ENCODE measurements at places on chromosomes 6 and 20.

DNA sequence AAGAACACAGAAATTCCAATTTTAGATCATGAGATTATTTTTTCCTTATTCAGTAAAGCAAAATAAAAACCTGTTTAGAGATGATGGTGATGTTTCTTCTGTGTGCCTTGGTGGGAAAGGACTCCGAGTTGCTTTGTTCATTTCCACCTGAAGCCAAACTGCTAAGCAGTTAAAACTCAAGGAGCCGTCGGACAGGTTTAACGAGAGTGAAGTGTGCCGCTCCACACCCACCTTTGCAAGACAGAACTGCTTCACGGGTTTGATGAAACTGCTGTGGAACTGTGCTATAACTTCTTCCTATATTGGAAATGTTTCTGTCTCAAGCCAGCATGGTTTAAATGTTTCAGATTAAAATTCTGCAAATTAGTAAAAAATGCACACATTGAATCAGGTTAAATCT, 9.2 kb upstream of the DSP start:
- no peak for DNase-seq

GRCh38 chr20:18774207-18774606, 39.4 kb upstream of the SCP2D1 start:
- DNase-seq = no peak

- DNase-seq = no peak
Observed at GRCh38 chr20:64176971-64177370, 12.7 kb downstream of the MYT1 start.

DNA sequence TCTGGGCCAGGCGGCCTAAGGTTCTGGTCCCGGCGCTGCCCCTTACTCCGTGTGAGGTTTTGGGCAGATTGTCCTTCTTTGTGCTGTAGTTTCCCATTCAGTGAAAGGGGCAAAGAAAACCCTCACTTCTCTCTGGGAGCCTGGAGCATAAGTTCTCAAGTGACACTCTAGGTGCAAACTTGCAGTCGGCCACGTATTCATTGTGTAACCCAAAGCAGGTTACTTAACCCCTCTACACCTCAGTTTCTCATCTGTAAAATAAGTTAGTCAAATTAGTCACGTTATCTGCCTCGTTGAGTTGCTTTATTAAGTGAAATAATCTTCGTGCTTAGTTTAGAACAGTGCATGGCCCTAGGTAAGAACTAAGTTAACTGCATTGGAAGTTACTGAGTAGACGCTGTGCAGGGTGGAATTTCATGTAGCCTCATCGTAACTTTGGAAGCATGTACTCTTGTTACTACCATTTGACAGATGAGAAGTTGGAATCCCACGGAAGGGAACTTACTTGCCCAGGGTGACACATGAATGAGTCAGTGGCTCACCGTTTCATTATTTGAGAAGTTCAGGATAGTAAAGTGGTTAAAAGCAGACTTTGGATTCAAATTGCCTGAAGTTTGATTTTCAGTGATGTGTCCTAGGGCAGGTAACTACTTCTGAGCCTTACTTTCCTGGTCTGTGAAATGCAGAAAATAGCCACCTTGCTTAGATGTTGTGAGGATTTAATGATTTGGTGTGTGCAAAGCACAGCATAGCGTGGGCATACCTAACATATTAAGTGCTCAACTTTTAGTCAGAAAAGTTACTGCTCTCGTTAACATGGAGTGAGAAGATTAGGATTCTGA, 556 bp upstream of the MROH8 start:
- no peak for DNase-seq

GRCh38 chr6:158396136-158396535, 83.9 kb downstream of the TULP4 start:
- no peak for DNase-seq

- DNase-seq = no peak
Observed at GRCh38 chr20:32125506-32125905, 16.0 kb downstream of the TM9SF4 start.

DNA sequence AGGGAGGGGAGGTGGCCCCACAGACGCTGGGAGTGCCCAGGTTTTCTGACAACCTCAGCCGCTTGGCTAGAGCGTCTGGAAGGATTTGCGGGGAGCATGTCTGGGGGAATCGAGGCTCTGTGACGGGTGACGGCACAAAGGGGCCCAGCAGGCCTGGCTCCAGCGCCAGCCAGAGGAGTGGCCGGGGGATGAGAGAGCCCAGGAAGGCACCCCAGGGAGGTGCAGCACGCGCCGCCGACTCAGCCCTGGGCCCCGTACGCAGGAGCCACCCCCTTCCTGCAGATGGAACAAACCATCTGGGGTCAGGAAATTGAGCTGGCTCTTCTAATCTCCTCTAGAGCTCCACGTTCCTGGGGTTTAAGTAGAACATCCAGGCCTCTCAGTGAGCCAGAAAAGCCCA, 5.9 kb upstream of the SLCO4A1 start:
- DNase-seq = no peak

DNA sequence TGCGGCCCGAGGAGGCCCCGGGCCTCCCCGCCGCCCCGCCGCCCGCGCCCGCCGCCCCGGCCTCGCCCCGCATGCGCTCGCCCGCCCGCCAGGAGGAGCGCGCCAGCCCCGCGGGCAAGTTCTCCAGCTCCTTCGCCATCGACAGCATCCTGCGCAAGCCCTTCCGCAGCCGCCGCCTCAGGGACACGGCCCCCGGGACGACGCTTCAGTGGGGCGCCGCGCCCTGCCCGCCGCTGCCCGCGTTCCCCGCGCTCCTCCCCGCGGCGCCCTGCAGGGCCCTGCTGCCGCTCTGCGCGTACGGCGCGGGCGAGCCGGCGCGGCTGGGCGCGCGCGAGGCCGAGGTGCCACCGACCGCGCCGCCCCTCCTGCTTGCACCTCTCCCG, 1.5 kb downstream of the FOXQ1 start:
- no peak for DNase-seq

DNA sequence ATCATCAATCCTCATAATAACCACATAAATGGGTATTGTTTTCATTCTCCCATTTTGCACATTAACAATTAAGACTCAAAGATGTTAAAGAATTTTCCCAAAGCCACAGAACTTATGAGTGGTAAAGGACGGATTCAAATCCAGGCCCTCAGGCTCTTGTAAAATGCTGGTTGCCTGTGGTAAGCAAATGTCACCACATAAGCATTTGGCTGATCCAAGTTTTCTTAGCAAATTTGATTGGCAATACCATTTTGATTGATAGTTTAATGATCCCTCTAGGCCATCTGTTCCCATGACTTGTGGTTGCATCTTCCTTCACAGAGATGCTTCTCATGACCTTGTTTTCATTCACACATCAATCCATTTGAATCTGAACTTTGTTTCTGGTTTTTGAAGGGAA, 252.0 kb upstream of the RIN2 start:
- DNase-seq = no peak

DNA sequence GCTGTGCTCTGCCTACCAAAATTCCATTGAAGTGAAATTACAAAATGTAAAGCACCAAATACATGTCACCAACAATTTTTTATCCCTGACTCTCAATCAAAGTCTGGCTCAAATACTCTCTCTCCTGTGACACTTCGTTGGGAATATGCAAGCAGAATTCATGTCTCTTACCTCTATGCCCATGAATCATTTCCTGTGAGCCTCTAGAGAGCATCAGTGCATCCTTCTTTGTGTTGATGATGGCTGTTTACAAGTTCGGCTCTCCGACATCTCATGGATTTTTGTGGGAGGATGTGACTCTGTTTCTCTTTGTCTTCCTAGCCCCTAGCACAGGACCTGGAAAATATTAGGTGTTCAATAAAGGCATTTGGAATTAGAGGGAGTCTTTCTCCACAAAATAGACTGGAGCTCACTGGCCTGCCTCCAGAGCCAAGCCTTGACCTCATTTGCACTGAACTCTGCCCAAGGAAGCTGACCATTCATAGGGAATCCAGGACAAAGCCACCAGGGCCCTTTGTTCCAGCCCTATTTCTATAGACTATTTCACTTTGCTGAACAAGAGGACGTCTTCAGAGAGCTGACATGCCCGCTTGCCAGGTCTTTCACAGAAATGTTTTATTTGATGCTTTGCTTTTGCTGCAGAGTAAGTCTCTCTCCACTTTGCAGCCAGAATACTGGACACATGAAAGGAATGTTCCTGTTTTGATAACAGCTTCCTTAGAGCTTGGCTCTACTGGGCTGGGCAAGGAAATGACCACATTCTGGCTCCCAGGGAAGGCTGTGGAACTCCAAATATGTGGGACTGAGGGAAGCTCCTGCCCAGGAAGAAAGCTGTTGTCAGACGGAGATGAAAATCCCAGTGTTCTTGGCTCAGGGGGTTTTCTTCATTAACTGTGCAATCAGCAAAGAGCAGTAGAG, 194.5 kb upstream of the CDYL start:
- DNase-seq = no peak

- DNase-seq = peak; percentile 14
Observed at GRCh38 chr6:129575378-129576118, 134.4 kb downstream of the ARHGAP18 start.

GRCh38 chr6:43695215-43695966, 7.8 kb upstream of the MRPS18A start:
- DNase-seq = no peak

GRCh38 chr20:17611540-17612286, 41.8 kb downstream of the DSTN start:
- DNase-seq = no peak

- no peak for DNase-seq
Observed at GRCh38 chr6:26224940-26225847, 138.0 kb downstream of the HFE start.

DNA sequence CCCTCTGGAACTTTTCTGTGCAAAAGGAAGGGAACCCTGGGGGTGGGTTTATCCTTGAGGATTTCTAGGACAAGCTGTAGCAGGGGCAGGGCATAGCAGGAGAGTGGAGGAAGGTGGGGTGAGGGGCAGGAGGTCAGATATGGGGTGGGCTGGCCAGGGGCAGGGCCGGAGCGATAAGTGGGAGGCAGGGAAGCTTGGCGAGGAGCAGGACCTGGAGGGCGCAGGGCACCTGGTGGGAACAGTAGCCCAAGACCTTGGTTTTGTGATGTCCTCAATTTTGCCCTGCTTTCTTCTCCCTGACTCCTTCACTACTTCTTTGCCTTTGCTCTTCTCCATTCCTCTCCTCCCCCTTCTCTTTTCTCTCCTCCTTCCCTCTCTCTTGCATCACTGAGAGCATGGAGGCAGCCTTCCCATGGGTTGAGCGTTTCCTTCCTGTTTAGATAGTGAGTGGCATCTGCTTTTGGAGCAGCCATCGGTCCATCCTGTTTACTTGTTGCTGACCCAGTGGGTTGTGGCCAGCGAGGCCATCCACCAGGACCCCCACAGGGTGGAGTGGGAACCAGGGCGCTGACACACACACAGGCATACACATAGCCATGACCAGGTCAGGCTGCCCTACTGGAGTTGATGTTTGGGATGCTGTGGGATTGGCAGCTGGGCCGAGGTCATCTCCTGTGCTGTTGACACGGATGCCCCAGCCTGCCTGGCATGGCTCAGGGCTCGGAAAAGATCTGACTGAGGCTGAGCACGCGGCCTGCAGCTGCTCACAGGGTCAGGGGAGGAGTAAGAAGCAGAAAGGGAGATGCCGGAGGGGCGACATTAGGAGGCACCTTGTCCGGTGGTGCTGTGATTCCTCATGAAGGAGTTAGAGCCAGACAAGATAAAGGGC, 121.0 kb upstream of the RNF24 start:
- no peak for DNase-seq

DNA sequence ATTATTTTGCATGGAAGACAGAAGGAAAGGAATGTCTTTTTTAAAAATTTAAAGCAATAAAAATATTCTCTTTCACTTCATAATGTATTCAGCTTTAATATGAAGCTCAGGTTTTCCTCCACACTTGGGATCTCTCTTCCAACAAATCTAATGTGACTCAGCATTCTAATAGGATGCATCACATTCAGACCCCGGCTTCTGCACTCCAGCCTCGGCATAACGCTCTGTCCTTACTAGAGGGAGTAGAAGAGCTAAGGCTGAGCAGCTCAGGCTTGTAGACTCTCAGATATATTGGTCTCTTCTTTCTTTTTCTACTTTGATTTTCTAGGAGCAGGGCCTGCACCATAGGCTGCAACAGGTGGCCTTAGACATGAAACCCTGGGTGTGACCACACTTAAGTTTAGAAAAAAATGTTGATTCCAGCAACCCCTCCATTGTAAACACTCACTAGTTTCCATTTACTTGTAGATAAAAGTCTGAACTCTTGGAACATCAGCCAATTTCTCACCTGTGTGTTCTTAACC, 161.7 kb downstream of the PAK5 start:
- DNase-seq = no peak

- DNase-seq = no peak
Observed at GRCh38 chr20:21270806-21271205, 32.3 kb upstream of the XRN2 start.

DNA sequence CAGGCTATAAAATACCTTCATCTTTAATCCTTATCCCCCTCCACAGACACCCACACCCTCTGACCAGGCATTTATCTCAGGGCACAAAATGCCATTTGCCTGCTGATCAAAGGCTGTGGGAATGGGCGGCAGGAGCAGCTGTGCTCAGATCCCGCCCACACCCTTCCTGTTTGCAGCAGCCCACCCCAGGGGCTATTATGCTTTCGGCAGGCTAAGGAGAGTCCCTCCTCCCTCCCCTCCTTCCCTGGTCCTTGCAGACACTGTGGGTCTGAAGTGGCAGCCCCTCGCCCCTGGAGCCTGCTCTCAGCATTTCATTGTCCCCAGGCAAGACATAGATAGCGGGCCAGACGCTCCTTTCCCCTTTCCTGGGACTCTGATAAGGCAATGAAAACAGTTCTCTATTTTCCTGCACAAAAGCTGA, 220.8 kb upstream of the HEY2 start:
- DNase-seq = no peak

DNA sequence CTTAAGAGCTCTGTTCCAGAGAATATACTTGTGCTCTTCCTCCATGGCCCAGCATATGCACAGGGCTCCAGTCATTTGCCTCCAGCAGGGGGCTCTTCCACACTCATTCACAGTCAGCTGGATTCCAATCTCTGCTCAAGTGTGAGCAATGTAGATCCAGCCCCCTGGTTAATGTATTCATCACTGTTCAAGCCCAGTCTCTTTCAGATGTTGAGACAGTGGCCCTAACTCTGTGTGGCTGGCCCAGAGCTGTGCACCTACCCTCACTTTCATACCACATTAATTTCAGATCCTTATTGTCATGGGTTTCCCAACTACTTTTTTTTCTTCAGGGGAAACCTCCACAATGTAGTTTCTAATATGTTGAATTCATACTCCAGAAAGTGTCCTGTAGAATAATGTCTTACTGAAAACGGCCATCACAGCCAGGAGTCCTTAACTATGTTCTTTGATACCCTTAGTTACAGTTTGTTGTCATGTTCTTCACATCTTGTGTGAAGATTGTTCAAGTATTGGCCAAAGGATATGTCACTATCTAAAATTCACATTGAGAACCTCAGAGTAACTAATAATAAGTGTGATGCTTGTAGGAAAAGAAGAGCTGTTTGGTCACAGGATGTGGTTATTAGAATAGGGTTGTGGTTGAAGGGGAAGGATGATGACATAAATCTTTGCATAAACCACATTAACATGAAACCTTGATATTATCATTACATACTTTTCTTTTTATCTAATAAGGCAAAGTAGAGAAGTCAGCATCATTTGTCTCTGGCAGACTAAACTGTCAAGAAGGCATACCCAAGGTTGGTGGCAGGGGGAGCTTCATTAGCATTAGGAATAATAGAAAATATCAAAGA, 14.4 kb upstream of the HLA-DQA1 start:
- DNase-seq = no peak

All from stimulated activated naive CD4-positive, alpha-beta T cell (primary cell).